Hepatic stellate cell (primary cell): ENCODE measurements at places on chromosomes 3 and 15.

GRCh38 chr3:81920816-81921215 is 159.4 kb upstream of the GBE1 start:
- no peak for DNase-seq

DNA sequence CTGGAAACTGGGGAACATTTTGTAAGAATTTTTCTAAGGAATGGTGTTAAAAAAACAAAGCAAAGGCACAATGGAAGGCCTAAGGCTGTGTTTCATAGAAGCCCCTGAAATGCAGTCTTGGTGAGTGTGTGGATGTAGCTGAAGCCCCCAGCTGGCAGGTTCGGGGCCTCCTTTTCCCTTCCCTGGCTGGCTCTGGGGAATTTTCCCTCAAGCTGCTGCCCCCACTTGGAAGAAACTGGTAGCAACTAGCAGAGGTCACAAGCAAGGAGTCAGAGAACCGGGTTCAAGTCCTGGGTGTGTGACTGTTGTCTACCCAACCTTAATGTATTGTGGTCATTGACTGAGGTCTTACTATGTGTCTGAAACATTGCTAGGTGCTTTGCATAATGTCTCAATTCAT is 85.3 kb upstream of the MYZAP start:
- DNase-seq: no peak

DNA sequence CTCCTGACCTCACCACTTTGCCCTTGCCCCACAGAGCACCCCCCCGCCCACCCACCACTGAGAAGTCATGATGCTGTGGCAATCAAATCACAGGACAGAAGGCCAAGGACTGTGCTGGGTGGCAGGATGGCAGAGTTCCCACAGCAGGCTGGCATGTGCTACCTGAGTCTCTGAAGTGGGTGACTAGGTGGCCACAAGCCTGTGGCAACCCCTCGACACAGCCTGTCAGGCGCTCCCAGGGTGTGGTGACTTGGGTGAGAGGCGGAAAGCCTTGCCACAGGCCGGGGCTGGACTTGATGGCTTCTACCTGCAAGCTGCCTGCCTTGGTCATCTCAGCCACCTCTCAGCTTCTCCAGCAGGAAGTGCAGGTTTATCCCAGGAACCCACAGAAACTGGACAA is 15.6 kb upstream of the DUSP7 start:
- DNase-seq: no peak

GRCh38 chr3:53680028-53680427 is 166.2 kb downstream of the CHDH start:
- no peak for DNase-seq

DNA sequence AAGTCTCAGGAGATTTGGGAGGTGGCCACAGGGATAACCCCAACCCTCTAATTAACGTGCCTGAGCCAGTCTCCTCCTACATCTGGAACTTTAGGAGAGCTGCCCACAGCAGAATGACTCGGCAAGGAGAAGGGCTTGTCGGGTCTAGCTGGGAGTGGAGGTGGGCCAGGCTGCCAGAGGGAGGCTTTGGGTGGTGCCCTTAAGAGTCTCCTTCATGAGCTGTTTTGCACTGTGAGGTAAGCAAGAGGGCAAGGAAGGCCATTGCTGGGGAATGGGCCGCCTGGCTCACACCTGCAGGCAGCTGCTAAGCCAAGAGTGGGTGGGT is 3.6 kb upstream of the TNK2 start:
- no peak for DNase-seq

GRCh38 chr3:129594907-129595390 is 11.5 kb downstream of the PLXND1 start:
- no peak for DNase-seq
